Lower leg skin (tissue), 4 donors: ENCODE measurements at places on chromosomes 1 and 21. TPM values are rescaled to one million over a fixed set of nuclear protein-coding genes. Genes with fewer than 3 reads are reported as not detected.
A peak's percentile ranks its signal among the peaks of the same experiment; 100 is the strongest.

Gene NBPF4
- total RNA-seq = not detected

Gene MMEL1
- total RNA-seq = 1.8 TPM

Gene SMG5
- 88.4 TPM for total RNA-seq

Gene FCGR3A
- total RNA-seq = 1.9 TPM

Gene CNR2
- total RNA-seq = not detected

Gene C4BPB
- not detected for total RNA-seq

Gene ATPAF1
- total RNA-seq = 29.9 TPM

Gene POU3F1
- total RNA-seq = 53.3 TPM

Gene IPP
- 11.7 TPM for total RNA-seq

DNA sequence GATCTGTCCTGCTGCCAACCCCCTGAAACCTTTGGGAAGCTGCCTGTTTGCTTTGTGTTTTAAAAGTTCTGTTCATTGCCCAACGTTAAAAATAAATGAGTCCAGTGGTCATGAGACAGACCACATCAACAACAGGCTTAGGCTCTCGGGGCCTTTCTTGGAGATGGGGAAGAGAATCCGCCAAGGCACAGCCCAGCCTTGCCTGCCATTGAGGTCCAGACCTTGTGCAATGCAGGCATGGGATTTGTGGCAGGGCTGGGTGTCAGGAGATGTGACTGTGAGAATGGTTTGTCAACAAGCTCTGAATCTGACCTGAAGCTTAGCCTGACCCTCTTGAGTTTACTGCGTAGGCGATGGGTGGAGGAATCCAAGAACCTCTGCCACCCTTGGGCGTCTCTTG, 4.2 kb downstream of the SPSB1 start:
- peak; percentile 72 for DNase-seq

DNA sequence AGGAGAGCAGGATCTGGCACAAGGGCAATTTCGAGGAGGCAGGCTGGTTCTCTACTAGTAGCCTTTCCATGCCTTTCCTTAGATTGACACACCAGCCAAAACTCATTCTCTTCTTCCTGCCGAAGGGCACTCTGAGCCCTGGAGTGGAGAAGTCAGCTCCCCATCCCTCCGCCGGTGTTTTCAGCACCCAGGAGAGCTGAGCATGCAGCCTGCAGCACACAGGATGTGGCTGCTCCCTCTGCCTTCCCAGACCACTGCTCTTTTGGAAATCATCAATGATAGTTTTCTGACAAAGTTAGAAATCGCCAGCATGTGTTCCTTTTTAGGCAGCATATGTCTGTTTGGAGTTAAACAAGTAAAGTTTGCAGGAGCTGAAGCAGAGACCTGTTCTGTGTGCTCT, 11.7 kb downstream of the RNU5D-1 start:
- DNase-seq = no peak

DNA sequence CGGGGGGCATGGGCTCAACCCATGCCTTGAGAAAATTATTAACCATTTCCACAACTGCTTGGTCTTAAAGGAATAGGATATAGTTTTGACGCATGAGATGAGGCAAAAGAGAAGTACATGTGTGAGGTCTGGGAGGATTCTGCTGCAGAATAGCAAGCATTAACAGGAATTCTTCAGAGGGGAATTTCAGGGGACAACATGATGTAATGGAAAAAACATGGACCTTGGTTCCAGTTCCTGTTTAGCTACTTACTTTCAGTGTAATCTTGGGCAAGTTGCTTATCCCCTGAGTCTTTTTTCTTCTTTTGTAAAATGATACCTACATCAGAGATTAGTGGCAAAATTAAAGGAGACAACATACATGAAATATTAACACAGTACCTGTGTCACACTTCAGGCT, 85.6 kb downstream of the PRRX1 start:
- no peak for DNase-seq

DNA sequence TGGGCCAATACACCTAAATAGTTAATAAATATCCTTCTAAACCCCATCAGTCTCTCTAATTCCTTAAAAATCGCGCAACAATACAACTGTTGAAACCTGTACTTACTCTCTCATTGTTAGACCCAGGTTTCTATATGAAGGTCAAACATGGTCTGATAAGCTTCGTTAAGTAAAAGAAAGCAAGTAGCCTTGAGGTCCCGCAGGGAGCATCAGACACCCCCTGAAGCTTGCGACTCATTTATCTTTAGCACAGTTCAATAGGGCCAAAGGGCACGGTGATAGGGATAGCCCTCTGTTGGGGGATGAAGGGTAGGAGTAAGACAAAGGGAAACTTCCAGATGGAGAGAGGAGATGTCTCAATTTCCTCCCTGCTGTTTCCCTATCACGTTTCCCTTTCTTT, 27.3 kb upstream of the THEM4 start:
- no peak for DNase-seq

DNA sequence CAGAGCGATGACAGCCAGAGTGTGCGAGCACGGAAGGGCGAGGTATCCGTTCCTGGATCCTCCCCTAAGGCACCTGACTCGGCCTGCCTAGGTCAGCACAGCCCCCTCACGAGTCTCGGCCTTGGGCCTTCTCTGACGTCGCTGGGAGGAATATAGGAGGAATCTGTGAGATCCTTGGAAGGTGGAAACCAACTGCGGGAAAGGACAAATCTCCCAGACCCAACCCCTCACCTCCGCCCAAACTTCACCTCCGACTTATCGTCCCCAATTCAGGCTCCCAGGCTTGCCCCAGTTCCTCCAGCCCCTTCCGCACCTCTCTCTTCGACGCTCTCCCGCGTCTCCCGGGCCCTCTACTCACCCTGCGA, 494 bp downstream of the APH1A start:
- no peak for DNase-seq

DNA sequence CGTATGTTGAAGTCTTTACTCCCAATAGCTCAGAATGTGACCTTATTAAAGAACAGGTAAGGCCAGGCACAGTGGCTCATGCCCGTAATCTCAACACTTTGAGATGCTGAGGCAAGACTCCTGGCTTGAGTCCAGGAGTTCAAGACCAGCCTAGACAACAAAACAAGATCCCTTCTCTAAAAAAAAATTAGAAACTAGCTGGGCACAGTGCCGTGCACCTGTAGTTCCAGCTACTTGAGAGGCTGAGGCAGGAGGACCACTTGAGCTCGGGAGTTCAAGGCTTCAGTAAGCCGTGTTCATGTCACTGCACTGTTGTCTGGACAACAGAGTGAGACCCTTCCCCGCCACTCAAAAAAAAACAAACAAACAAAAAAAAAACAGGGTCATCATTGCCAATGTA, 171.3 kb downstream of the RERE start:
- no peak for DNase-seq

DNA sequence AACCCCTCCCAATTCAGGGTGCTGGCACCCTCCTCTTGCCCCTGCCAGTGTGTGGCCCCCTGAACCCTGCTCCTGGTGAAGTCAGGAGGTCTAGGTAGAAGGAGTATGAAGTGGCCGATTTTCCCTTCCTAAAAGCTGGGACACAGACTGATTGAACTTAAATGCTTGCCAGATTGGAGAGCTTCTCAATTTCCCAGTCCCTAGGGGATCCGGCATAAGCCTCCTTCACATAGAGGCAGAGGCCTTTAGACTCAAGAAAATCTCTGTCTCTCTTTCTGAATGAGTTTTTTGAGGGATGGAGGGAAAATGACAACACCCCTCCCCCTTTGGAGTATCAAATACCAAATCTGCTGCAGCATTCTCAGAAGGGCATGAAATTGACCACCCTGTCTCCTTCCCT, 51.5 kb downstream of the SYT2 start:
- no peak for DNase-seq

DNA sequence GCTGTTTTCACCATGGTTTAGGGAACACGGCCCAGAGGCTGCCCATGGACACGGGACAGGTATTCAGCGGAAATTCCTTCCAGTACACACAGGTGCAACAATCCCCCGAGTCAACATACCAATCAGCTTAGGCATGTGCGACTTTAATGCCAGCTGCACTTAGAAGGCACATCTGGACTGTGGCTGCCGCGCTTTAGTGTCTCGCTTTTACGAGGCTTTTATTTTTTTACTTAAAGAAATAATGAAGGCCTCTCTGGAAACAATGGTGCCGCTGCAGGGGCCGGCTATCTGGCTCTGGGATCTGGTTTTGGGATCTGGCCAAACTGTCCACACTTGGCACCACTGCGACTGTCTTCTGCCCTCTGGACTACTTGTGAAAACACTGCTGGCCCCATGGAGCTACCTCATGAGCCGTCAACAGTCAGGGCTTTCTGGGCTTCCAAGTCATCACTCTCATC, 55.5 kb downstream of the SLC66A1 start:
- no peak for DNase-seq

DNA sequence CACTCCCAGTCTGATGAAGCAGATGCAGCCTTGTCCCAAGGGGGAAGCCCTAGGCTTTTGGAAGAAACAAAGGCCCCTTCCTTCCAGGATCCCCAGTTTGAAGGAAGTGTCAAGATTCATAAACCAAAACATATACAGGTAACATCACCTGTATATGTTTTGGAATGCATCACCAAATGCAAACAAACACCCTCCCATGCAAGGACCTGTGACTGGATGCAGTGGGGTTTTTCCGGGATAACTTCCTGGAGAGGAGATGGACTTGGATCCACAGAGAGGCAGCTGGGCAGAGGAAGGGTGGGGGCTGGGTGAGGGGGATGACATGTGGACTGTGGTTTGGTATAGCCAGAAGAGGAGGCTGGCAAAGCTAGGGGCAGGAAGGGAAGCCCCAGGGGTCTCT, 1.5 kb upstream of the PLA2G2F start:
- DNase-seq = no peak

- no peak for DNase-seq
Measured at GRCh38 chr1:52904927-52905698, 16.4 kb downstream of the ECHDC2 start.

GRCh38 chr1:64891448-64891825, 74.9 kb downstream of the JAK1 start:
- DNase-seq = no peak

DNA sequence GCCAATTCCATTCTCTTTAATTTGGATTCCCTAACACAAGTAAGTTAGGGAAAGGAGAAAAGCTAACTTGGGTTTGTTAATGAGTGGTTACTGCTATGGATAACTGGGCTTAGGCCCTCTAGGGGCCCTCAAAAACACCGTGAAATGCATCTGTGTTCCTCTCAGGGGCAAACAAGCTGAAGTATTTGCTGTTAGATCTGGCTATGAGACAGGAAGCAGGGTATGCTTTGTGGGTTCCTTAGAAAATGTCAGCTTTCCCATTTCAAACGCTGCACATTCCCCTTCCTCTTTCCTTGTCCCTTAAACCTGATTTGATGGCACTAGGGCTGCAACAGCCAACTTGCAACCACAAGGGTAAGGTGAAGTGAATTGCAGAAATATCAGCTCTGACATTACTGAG, 5.7 kb upstream of the CAP1 start:
- no peak for DNase-seq

- no peak for DNase-seq
Measured at GRCh38 chr1:24411963-24412362, 1.6 kb downstream of the STPG1 start.

DNA sequence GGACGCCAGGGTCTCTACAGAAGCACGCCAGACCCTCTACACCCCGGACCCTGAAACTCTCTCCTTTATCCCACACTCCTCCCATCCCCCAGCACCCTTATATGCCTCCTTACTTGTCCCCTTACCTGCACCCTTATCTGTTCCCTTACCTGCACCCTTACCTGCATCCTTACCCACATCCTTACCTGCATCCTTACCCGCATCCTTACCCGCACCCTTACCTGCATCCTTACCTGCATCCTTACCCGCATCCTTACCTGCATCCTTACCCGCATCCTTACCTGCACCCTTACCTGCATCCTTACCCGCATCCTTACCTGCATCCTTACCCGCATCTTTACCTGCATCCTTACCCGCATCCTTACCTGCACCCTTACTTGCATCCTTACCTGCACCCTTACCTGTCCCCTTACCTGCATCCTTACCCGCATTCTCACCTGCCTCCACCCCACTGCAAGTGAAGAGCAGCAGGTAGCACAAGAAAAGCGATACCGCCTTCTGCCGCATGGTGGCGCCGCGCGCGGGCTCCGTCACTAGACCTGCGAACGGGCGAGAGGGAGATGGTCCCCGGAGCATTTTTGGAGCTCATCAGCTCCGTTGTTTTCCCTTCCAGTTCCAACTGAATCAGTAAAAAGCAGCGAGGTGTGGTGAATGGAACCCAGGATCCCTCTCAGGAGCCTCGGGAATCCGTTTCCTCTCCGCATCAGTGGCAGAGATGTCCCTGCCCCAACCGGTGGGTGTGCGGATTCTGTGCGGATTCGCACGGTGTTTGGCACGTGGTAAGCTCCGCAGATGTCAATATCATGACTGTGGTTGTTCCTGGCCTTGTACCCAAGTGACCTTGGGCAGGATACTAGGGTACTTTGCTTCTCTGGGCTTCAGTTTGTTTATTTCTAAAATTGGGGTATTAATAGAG, 2.9 kb downstream of the IFI6 start:
- peak; percentile 96 for DNase-seq

DNA sequence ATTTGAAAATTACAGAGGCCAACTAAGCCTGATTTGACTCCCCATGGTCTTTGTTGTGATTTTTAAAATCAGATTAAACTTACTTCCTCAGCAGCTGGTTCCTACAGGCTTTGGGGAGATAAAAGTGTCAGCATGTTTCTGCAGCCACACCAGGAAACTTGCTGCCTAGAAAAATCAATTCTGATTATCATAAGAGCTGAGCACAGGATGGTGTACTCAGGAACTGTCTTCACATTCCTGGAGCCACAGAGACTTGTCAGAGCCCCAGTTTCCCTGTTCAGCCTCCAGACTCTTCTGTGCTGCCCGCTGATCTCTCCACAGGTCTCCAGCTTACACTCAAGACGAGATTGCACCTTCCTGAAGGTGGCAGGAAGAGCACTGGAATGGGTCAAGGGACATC, 23.9 kb downstream of the RAB3B start:
- no peak for DNase-seq

GRCh38 chr1:31336687-31337467, 36.0 kb downstream of the FABP3 start:
- DNase-seq = no peak

DNA sequence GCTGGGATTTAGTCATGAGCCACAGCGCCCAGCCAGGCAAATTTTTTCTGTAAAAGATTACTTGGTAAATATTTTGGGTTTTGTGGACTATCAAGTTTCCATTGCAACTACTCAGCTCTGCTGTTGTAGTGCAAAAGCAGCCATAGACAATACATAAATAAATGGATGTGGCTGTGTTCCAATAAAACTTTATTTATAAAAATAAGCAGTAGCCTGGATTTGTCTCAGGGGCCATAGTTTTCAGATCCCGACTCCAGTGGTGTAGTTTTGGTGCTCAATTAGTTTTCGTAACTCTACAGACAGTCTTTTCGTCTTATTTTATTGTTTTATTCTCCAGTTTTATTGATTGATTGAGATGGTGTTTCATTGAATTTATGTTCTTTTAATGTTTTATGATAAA, 80.1 kb upstream of the IVNS1ABP start:
- no peak for DNase-seq
